ENCODE measurements at places on chromosomes 2 and 18. TPM values are rescaled to one million over a fixed set of nuclear protein-coding genes. Genes with fewer than 3 reads are reported as not detected.
A peak's percentile ranks its signal among the peaks of the same experiment; 100 is the strongest.

GRCh38 chr2:10327896-10328669, 25.4 kb downstream of the HPCAL1 start:
- DNase-seq = no peak

AQP4 gene
- total RNA-seq = not detected

SRD5A2 gene
- total RNA-seq = not detected

GRCh38 chr18:65610939-65611338, 139.9 kb upstream of the CDH7 start:
- no peak for DNase-seq

DNA sequence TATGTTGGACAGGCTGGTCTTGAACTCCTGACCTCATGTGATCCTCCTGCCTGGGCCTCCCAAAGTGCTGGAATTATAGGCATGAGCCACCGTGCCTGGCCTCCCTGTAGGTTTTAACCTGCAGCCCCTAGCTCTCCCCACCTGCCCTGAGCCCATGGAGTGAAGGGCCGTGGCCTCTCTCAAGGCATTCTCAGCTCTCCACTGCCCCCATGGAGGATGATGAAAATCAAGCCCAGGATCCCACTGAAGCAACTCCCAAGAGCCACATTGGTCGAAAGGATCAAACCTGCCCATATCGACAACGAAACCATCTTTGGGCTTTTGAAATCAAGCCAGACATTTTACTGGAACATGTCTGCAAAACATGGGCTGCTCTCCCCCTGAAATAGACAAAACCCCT, 22.4 kb upstream of the CREG2 start:
- no peak for DNase-seq

DNA sequence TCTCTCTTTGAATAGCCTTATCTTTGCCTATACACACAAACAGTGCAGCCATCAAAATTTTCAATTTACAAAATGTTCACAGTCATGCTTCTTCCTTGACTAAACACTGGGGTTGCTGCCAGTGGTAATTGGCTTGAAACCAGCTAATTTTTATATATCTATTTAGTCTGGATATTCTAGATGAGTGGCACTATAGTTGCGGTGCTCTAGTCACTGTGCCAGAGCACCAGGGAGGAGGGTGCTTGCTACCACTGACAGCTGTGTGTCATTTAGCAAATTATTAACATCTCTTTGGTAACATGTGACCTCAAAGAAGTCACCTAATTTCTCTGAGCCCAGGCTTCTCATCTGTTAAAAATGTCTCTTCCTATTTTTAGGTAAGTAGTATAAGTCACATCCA, 130.4 kb downstream of the MEIS1 start:
- DNase-seq = peak; percentile 38

- DNase-seq = peak; percentile 26
These were observed 208.6 kb downstream of the C1D start for GRCh38 chr2:67854103-67854743.

DNA sequence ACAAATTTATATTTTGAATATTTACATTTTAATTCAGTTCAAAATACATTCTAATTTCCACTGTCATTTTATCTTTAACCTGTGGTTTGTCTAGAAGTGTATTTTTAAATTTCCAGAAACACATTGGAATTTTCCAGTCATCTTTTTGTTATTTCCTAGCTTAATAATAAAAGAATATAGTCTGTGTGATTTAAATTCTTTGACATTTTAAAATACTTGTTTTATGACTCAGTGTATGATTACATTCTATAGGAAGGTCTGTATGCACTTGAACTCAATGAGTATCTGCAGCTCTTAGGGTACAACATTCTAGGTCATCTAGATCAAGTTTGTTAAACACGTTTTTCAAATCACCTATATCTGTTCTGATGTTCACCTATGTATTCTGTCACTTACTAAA, 88.3 kb upstream of the MBOAT2 start:
- no peak for DNase-seq

- DNase-seq = no peak
These were observed 42.2 kb downstream of the RAB10 start for GRCh38 chr2:26076001-26076587.

ANKAR gene
- 4.1 TPM for total RNA-seq

DNA sequence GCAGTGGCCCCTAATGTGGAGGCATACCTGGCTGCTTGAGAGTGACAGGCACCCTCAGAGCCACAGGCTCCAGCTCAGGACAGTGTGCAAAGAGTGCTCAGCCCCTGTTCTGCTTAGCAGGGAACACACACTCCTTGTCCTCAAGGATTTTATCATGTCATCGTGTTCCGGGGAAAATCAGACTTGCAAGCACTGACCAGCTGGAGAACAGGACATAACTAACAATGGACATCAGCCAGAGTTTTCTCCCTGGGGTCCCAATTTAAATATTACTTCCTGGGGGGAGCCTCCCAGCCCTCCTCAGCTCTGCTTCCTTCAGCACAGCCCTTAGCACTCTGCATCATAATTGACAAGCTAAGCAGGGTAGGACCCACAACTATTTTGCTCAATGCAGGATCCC, 175.4 kb upstream of the ACAA2 start:
- no peak for DNase-seq

- DNase-seq = no peak
These were observed 263.1 kb downstream of the CDH20 start for GRCh38 chr18:61596296-61596695.

Measured in Caki2 (cell line).